ENCODE measurements at places on chromosomes 2 and 18.

GRCh38 chr18:37742436-37742835, 176.8 kb upstream of the CELF4 start:
- DNase-seq = no peak

DNA sequence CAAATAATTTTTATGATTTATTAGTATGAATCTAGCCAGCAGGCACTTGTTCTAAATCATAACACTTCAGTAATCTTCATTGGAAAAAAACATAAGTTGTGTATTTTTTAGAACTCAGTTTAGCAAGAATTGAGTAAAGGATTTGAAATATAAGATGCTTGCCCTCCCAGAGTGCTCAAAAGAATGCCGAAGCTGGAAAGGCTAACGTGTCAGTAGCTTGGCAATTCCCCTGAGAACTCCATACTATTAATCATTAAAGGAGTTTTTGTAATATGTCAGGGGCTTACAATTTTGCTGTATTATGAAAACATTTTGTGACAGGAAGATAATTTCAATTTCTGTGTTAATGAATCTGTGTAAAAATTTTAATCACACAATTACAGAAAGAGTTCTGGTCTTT, 122.7 kb downstream of the GULP1 start:
- no peak for DNase-seq

DNA sequence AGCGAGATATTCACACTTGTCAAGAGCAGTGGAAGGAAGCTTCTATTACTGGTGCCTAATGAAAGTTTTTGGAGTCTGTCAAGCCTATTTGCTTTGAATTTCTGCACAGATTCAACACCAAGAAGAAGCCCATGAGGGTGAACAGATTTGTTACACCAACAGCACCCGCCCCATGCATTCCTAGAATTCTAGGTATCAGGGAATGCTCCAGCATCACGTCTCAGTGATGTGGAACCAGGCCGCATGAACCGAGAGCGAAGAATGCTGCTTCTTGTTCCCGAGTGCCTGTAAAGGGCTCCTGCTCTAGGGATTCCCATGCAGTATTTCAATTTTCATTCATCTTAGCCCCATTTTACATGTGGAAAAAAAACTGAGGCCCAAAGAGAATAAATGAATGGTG, 69.7 kb downstream of the KCNF1 start:
- no peak for DNase-seq

DNA sequence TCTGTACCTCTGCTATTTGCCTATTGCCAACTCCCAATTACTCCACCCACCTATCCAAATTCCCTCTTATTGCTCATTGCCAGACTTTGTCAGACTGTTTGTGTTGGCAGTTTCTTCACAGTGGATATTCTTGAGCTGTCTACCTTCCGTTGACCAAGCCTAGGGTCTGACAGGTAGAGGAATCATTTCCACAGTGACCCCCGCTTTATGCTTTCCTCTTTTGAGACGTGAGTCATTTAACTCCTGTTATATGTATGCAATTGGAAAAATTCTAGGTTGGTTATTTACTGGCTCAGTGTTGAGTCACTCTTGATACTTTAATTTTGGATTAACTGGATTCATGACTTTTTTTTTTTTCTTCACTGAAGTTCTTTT, 187.7 kb downstream of the IRS1 start:
- no peak for DNase-seq

DNA sequence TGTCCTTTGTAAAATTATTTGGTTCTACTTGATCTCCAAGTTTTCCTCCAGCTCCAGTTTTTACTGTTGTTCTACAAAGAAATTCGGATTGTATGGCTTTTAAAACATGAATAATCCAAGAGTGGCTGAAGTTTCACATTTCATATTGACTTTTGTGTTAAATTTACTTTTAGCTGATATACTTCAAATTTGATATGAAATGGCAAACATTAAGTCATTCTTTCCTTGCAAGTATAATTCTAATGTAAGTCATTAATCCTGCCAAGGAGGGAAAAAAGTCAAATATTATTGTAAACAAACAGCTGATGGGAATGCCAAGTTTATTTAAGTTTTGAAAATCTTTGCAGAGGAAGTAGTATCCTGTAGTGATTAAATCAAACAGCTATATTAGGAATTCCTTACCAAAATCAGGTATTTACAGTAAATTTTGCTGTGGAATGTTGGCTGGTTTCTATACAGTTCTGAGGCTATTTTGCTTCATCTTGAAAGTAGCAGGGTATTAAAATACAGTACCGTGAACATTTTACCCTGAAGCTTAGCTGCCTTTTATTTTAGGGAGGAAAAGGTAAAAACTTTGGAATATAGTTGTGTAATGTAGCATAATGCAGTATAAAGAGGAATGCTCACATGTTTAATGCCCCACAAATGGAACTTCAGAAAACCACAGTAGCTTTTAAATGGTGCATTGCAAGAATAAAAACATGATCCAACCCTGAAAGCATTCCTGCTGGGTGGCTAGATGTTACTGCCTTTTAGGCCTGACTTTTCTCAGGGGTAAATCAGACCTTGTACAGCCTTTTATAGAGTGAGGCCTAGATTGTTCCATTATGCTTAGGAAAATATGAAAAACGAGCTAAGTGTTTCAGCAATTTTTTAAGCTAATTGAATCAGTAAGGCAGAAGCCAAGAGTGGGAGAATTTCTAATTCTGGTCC, 62.7 kb upstream of the NT5C1B start:
- DNase-seq = no peak

DNA sequence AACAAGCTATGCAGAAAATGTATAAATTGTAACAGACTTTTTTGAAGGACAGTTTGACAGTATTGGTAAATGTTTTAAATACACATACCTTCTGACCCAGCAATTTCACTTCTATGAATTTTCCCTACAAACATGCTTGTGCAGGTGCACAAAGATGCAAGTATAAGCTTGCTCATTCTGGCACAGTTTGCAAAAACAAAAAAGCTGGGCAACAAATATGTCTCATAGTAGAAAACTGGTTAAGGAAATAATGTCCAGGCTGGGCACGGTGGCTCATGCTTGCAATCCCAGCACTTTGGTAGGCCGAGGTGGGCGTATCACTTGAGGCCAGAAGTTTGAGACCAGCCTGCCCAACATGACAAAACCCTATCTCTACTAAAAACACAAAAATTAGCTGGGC, 96.9 kb upstream of the NEDD4L start:
- no peak for DNase-seq

GRCh38 chr2:68764806-68765311, 30.2 kb downstream of the ARHGAP25 start:
- DNase-seq = no peak

DNA sequence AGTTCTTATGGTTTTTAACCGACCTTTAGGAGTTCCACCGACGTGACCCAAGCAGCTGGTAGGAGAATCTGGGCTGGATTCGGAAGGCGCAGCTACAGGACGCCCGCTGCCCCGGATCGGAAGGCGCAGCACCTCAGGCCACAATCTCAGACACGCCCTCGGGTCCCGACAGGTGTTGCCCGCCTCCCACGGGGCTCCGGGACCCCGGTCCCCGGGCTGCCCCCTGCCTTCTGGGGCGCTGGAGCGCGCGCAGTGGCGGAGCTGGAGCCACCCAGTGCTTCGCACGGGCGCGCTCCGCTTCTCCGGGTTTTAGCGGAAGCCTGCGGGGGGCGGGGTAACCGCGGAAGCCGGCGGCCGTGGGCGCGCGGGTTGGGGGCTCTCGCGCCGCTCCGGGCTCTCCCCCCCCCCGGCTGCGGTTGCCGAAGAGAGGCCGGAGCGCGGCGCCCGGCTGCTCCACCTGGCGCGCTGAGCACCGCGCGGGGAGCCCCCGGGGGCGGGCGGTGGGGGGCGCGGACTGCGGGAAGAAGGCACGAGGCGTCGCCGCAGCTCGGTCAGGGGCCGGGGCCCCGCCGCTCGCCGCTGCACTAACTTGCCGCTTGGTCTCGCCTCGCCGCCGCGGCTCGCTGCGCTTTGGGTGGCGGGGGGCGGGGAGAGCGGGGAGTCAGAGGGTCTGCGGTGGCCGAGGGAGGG, 718.8 kb downstream of the DPP10 start:
- DNase-seq = no peak

- no peak for DNase-seq
Observed at GRCh38 chr2:240305369-240305962, 130.0 kb upstream of the GPC1 start.

GRCh38 chr2:12288048-12288447, 428.7 kb upstream of the TRIB2 start:
- no peak for DNase-seq

GRCh38 chr2:45728458-45728942, 77.0 kb downstream of the PRKCE start:
- no peak for DNase-seq

DNA sequence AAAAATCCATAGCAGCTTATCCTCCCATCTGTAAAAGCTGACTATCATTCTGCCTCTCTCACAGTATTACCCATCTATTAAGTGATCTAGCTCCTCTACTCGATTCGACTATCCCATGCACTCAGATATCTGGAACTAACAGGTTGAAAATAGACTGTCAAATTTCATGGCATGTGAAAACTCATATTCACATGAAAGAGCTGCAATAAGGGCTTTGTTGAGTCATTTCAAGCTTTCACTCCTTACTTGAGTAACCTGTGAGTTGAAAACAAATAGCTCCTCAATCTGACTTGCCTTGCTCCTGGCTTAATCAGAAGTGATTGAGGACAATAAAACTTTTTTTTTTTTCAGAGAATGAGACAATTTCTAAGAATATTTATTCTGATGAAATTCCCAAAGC, 192.4 kb upstream of the ERBB4 start:
- no peak for DNase-seq

- DNase-seq = no peak
Observed at GRCh38 chr2:173400760-173401159, 46.1 kb downstream of the CDCA7 start.

- DNase-seq = no peak
Observed at GRCh38 chr2:226995625-226996041, 159.8 kb downstream of the RHBDD1 start.

DNA sequence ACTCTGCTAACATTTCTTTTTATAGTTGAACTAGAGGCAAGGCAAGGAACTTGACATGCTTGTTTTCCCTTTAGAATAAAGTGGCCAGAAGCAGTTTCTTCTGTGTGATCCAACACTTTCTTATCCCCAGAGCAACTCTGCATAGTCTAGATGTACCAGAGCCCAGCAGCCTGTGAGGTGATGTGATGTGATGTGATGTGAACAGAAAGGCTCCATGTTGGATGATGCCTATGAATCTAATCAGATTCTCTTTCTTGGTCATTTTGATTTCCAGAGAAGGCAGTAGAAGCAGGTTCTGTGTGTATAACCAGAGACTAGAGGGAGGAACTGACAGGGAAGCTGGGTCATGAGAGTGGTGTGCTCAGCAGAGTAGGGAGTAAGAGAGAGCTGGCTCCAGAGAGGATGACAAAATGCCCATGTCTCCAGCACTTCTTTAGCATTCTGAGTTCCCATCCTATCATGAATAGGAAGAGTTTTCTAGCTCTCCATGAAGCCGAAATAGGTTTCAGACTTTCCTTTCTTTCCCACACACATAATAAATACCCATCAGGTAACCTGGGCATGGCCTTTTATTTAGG, 31.0 kb upstream of the PTH2R start:
- DNase-seq = no peak

- no peak for DNase-seq
Observed at GRCh38 chr2:33321236-33321771, 155.1 kb upstream of the RASGRP3 start.

GRCh38 chr2:73156539-73157124, 43.9 kb upstream of the RAB11FIP5 start:
- DNase-seq = no peak

DNA sequence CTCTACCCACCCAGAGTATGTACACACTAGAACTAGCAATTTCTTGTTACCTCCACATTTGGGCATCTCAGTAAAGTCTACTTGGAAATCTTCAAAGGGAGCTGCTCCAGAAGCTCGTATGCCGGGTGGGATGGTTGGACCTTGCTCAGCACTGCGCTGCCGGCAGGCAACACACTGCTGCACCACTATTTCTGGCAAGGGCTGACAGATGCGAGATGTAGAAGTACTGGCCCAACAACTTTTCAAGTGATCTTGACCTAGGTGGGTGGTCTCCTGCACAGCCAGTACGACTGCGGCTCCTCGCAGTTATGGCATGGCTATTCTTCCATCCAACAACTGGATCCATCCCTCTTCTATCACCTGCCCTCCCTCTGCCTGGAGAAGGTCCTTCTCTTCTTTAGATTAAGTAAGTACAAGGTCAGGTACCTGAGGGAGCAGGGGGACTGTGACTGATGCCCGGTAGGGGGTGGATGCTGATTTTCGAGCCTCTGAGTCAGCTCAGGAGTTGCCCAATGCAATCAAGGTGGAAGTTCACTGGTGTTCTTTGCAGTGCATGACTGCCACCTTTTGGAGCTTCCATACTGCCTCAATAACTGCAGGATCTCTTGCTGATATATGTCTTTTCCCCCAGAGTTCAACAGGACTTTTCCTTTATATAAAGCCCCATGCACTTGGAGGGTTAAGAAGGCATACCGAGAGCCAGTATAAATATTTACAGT, 100.4 kb upstream of the SLC1A4 start:
- no peak for DNase-seq

DNA sequence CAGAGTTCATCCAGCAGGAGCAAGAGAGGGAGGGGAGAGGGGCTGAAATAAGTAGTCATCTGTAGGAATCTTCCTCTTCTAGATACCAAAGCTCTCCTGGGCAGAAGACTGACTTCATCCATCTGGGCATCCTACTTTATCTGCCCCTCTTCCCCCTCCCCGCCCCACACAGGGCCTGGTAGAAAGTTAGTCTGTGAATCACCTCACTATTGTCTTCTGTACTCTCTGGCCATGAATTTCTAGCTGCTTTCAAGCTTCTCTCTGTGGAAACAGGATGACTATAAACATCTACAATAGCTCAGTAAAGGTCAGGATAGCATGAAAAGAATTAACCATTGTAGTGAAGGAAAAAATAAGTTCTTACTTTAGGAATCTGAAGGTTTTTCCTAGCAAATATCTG, 47.7 kb upstream of the RNU4ATAC start:
- DNase-seq = no peak

GRCh38 chr2:9250091-9250490, 43.5 kb downstream of the ASAP2 start:
- no peak for DNase-seq

- no peak for DNase-seq
Observed at GRCh38 chr18:55588870-55589595, 1.0 kb upstream of the TCF4 start.

DNA sequence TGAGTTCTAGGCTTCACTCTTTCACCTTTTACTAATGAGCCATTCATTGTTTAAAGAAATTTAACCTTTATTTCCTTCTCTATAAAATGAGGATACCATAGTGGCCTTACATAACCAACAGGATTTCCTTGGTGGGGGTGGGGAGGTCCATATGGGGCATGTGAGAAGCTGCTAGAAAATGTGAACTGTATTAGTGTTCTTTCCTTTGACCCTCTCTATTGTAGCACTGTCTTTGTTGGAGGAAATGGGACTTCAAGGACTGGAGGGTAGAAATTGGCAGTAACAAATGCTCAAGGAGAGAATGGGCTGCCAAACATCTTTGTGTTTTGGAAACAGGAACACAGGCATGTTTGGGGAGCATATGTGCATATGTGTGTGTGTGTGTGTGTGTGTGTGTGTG, 468.7 kb upstream of the ZEB2 start:
- no peak for DNase-seq
